Astrocyte (in vitro differentiated cells and primary cell): ENCODE measurements at places on chromosomes 5 and 9. TPM values are rescaled to one million over a fixed set of nuclear protein-coding genes. Genes with fewer than 3 reads are reported as not detected.

PCDHGC4 gene
- total RNA-seq = 6.6 and 7.4 TPM in 2 replicates

DNA sequence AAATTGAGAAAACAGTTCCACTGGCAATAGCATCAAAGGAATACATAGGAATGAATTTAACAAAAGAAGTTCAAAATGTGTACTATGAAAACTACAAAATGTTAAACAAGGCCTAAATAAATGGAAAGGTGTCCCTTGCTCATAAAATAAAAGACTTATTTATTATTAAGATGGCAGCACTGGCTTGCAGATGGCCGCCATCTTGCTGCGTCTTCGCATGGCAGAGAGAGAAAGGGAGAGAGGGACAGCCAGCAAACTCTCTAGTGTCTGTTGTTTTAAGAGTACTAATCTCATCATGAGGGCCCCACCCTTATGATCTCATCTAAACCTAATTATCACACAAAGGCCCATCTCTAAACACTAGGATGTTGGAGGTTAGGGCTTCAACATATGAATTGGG is 47.1 kb downstream of the ABLIM3 start:
- no peak overlapping the region for H3K4me3 ChIP-seq
- peaks cover 4% of the 10 kb centered on the region for H3K36me3 ChIP-seq
- DNase-seq = no peak
- H3K4me1 ChIP-seq = peaks cover 4% of the 10 kb centered on the region

DNA sequence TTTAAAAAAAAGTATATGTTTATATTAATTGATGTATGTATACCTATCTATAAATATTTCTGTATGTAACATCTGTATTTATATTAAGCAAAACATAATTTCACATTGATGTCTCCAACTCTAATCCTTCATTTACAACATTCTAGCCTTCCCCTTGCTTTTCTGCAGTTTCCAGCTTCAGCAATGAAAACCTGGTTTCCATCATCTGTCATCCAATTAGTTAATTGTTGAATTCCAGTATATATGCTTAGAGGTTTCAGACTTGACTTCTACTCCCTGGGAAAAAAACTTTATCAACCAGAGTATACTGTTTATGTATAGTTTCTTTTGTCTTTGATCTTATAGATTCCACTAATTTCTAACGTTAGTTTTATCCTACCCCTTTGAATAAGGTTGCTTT is 38.4 kb downstream of the NMUR2 start:
- H3K4me1 ChIP-seq = no peaks in the 10 kb centered on the region
- H3K4me3 ChIP-seq = no peak overlapping the region
- no peak for DNase-seq
- H3K27ac ChIP-seq = no peak overlapping the region
- no peaks in the 10 kb centered on the region for H3K36me3 ChIP-seq

SOHLH1 gene
- not detected in 2 replicates for total RNA-seq

C5orf58 gene
- total RNA-seq = not detected in 2 replicates

DNA sequence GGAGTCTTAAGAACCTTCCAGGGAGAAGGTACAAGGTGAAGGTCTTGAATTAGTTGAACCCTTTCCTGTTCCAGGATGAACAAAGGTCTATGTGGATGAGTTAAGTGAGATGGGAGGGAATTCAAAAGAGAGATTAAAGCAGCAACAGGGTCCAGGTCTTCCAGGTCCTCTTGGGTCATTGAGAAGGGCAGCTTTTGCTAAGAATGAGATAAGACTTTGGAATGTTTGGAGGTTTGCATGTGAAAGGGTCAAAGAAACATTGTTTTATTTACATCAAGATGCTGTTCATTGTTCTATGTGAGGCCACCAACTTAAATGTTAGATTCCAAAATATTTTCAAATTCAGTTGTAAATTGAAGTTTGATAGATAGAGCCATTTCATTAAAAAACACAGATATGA is 463.9 kb downstream of the ANXA1 start:
- no peaks in the 10 kb centered on the region for H3K36me3 ChIP-seq
- no peaks in the 10 kb centered on the region for H3K27me3 ChIP-seq
- DNase-seq = no peak
- H3K27ac ChIP-seq = no peak overlapping the region
- H3K4me1 ChIP-seq = no peaks in the 10 kb centered on the region

SPATA31A3 gene
- not detected in 2 replicates for total RNA-seq
